ENCODE measurements at places on chromosomes 6 and 20. TPM values are rescaled to one million over a fixed set of nuclear protein-coding genes. Genes with fewer than 3 reads are reported as not detected.

SSTR4 gene
- total RNA-seq: not detected

TFAP2A gene
- 24.3 TPM for total RNA-seq

ASIP gene
- not detected for total RNA-seq

ZNF184 gene
- 9.4 TPM for total RNA-seq

DZANK1 gene
- total RNA-seq: 1.7 TPM

SCRT2 gene
- not detected for total RNA-seq

KIF25 gene
- not detected for total RNA-seq

CRYBG1 gene
- 10.7 TPM for total RNA-seq

IMPG1 gene
- total RNA-seq: not detected

CTCFL gene
- total RNA-seq: 0.34 TPM

OPRM1 gene
- total RNA-seq: not detected

All from HCT116 (cell line).